ENCODE measurements at places on chromosomes 3 and 15.

GRCh38 chr3:116176974-116177555 lies 268.2 kb downstream of the LSAMP start:
- DNase-seq: no peak

DNA sequence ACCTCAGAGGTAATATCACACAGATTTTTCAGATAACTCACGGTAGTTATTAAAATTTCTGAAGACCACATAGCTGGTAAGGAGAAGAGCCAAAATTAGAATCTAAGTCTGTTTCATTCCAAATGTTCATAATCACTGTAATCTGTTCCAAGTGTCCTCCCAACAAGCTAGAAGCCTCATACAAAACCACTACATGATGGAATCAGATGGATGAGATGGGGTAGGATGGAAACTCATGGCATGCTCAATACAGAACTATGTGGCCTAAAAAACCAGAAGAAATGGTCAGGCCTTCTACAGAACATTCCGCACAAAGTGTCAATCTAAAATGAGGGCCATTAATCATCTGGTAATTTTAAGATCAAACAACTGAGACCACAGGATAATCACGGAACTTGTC lies 91.8 kb downstream of the THBS1 start:
- DNase-seq: no peak

DNA sequence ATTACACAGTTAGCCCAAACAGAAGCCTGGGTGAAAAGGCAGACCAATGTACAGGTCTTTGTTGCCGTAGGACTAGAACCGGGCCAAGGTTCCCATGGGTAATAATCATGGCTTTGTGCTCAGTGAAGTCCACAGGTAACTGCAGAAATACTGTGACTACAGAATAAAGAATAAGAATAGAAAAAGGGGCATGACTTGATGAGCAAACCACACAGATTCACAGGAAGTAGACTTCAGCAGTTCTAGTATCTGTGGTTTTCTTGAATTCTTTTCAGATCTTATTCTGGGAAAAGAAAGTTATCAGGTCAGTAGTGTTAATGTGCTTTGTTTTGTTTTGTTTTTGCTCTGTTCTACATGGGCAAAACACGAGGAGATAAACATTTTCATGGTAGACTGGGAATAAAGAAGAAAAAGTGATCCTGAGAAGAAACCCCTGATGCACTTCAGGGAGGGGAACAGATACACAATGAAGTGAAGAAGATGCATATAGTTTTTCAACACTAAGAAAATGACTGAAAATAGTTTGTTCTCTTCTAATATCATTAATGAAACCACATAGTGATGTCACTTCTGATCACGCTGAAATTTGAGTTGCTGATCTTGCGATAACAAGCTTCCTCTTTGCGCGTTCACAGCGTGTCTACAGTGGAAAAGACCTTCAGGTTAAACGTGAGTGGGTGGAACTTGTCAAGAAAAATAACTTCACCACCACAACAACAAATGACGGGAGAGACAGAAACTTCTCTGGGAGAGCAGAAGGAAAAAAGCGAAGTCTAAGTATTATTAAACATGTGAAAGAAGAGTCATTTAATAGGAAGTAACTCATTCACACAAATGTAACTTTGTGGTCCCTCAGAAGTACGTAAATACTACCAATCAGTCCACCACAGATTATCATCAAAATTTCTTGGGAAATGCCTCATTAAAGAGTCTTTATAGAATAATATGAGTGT lies 315.8 kb upstream of the SATB1 start:
- no peak for DNase-seq

- DNase-seq: no peak
These were observed 39.3 kb downstream of the FGF7 start for GRCh38 chr15:49462232-49462844.

- no peak for DNase-seq
These were observed 47.8 kb upstream of the C3orf70 start for GRCh38 chr3:185200639-185201038.
